ENCODE measurements at places on chromosomes 2 and 18.
A peak's percentile ranks its signal among the peaks of the same experiment; 100 is the strongest.

- DNase-seq = no peak
These were observed 11.1 kb upstream of the DNPEP start for GRCh38 chr2:219398721-219399363.

GRCh38 chr2:43265001-43265400 is 38.6 kb upstream of the ZFP36L2 start:
- DNase-seq = no peak

DNA sequence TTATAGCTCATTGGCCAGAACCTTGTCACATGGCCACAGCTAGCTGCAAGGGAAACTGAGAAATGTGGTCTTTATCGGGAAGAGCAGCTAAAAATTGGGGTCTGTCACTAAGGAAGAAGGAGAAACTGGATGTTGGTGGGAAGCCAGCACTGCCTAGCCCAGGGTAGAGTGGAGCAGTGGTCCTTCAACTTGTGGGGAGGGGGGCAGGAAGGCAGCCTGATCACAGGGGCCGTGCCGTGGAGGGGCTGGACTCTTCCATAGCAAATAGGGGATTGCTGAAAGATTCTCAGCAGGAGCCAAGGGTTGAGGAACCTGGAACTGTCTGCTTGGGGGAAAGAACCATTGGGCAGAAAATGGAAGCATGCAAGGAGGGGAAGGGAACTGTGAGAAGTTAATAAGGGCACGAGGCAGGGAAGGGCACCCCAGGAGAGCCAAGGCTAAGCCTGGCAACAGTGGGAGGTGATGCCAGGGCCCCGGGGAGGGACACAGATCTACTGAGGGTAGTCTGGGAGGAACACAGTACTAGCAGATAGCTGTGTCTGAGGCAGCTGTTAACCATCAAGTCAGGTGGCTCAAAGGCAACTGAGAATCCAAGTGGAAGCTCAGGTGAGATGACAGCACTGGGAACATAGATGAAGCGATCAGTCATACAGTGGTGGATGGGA is 5.9 kb upstream of the NEURL3 start:
- DNase-seq = no peak

DNA sequence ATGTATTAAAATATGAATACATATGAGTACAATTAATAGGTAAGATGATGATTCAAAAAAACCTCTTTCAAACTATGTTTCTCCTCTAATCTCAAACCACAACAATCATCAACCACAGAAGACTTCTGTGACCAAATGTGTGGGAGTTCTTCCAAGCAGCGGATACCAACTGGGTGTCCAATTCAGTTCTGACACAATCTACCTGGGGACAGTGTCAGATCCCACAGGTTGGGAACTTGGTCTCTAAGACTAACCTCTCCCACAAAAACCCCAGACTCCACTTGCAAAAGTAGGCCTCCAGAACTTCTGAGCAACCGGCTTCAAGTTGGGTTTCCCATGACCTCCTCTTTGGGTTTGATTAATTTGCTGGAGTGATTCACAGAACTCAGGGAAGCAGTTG is 26.9 kb downstream of the FASTKD1 start:
- no peak for DNase-seq

GRCh38 chr2:123502931-123503330 is 522.2 kb upstream of the CNTNAP5 start:
- DNase-seq = no peak

GRCh38 chr18:23970161-23971096 is 44.1 kb upstream of the TTC39C start:
- peak; percentile 62 for DNase-seq

DNA sequence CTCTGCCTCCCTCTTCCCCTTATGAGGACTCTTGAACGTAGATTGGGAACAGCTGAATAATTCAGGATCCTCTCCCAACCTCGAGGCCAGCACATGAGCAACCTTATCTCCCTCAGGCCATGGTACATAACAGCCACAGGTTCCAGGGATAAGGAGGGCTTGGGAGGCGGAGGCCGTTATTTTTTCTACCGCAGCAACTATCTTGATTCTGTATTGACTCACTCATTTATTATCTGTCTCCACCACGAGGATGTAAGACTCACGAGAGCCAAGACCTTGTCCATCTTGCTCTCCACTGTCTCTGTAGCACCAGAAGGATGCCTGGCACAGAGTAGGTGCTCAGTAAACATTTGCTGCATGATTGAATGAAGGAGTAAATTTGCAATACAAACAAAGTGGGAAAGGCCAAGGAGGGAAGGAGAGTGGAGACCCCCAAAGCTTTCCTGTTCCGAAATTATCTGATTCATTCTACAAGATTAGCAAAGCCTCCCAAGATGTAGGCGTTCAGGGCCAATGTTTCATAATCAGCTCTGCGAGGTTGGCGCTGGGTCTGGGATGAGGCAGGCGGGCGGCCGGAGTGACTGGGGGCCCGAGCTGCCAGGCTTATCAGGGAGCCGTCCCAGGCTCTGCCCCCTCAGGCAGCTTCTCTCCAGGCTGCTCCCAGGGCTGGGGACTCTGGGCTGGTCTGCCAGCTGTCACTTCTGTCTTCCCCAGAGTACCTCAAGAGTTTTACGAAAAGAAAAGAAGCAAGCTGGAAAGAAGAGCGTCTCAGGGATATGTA is 31.6 kb downstream of the INPP5D start:
- no peak for DNase-seq

- DNase-seq = no peak
These were observed 40.5 kb upstream of the TMEM18 start for GRCh38 chr2:717661-718060.

- DNase-seq = no peak
These were observed 19.8 kb downstream of the NEMP2 start for GRCh38 chr2:190514676-190515075.
